Esophagus muscularis mucosa (tissue), 4 donors: ENCODE measurements at places on chromosomes 1 and 21. TPM values are rescaled to one million over a fixed set of nuclear protein-coding genes. Genes with fewer than 3 reads are reported as not detected.
A peak's percentile ranks its signal among the peaks of the same experiment; 100 is the strongest.

The MX2 gene
- total RNA-seq: 7.3 TPM

GRCh38 chr21:31943561-31943960, 70.7 kb downstream of the HUNK start:
- peaks cover 14% of the 10 kb centered on the region for H3K4me1 ChIP-seq
- no peaks in the 10 kb centered on the region for H3K36me3 ChIP-seq
- DNase-seq: no peak
- no peak overlapping the region for H3K4me3 ChIP-seq
- H3K27me3 ChIP-seq: no peaks in the 10 kb centered on the region
- no peak overlapping the region for H3K27ac ChIP-seq

DNA sequence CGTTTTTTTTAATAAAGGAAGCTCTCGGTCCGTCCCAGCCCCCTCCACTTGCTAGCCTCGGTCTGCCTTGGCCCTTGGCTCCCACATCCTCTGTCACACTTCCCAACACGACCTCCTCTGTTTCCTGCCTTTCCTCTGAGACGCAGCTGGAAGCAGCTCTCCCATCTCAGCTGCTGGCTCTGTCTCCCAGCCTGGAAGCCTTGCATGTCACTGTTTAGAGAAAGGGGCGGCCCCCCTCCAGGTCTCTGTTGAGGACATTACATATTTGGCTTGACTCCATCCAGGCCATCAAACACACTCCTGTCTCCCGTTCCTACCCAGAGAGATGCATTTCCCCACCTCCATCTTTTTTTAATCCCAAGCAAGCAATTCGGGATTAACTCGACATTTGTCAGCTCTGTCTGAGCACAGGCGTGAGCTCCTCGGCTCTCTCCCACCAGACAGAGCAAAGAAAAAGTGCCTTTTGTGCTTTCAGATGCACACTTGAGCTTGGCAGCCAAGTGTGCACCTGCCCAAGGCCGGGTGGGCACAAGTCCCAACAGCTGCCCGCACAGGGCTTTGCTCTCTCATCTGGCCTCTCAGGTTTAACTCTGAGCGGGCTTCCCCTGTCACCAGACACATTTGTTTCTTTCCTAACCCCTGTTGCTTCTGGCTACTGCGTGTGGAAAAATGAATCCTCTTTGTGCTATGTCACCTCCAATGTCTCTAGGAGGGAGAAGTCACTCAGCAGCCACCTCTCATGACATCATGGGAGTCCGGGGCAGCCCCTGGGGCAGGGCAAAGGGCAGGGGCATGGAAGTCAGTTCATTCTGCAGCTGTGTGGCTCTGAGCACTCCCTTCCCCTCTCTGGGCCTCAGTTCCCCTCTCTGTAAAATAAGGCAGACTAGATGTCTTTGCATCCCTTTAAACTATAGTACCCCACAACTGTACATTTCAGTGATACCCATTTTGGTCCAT, 108.3 kb downstream of the KCND3 start:
- no peak for DNase-seq
- H3K4me1 ChIP-seq: peaks cover 74% of the 10 kb centered on the region
- H3K27me3 ChIP-seq: no peaks in the 10 kb centered on the region

DNA sequence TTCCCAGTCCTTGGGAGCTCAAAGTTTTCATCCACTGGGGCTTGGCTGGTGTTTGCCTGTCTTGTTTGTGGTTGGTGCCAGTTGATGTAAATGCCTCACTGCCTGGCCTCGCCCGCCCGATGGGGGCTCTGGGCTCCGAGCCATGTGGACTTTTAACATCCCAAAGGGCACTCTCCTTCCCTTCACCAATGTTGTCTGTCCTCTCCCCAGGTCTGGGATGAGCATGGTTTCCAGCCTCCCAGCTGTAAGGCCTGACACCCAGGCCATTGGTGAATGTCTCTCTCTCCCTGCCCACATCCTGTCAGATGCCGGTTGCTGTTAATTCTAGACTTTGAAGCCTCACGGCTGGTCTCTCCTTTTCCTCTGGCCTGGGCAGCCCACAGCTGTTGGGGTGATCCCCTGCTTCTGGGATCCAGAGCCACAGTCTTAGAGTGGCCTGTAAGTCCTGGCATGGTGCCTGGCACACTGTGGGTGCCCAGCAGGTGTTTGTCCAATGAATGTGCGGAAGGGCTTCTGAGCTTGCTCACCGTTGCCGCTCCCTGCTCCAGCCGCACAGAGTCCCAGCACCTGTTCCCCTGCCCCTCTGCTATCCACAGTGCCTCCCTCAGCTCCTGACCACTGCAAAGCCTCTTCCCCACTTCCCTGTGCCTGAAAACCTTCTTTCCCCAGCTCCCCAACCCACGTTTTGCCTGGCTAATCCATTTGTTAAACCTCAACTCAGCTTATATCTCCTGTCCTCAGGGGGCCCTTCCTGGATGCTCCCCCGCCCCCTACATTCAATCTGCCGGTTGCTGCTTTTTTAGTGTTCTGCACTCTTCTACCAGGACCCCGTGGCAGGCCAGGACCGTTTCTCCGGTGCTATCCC, 3.3 kb upstream of the C1orf174 start:
- H3K4me3 ChIP-seq: no peak overlapping the region
- DNase-seq: no peak
- peaks cover 14% of the 10 kb centered on the region for H3K4me1 ChIP-seq
- H3K27me3 ChIP-seq: no peaks in the 10 kb centered on the region
- no peaks in the 10 kb centered on the region for H3K36me3 ChIP-seq

DNA sequence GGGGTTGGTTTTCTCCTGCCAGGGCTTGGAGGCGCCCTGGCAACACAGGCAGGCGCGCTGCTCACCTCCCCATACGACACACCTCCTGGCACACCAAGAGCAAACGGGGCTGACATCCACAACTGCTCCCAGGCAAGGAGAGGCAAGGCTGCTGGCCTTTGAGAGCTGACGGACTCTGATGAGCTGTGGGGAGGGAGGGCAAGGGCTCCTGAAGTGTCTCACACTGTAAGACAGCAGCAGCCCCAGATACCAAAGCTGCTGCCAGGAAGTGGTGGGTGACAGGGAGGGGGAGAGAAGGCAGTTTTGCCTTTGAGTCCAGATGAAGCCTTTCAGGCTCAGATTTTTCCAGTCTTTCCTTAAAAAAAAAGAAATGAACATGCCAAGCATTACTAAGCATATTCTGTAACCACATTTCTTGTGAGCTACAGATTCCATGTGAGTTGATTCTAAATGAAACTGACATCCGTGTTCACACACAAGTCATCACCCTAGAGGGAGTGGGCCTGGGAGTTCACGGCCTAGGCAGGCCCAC, 24.3 kb downstream of the PGBD5 start:
- H3K4me3 ChIP-seq: no peak overlapping the region
- no peak for DNase-seq
- no peaks in the 10 kb centered on the region for H3K36me3 ChIP-seq

DNA sequence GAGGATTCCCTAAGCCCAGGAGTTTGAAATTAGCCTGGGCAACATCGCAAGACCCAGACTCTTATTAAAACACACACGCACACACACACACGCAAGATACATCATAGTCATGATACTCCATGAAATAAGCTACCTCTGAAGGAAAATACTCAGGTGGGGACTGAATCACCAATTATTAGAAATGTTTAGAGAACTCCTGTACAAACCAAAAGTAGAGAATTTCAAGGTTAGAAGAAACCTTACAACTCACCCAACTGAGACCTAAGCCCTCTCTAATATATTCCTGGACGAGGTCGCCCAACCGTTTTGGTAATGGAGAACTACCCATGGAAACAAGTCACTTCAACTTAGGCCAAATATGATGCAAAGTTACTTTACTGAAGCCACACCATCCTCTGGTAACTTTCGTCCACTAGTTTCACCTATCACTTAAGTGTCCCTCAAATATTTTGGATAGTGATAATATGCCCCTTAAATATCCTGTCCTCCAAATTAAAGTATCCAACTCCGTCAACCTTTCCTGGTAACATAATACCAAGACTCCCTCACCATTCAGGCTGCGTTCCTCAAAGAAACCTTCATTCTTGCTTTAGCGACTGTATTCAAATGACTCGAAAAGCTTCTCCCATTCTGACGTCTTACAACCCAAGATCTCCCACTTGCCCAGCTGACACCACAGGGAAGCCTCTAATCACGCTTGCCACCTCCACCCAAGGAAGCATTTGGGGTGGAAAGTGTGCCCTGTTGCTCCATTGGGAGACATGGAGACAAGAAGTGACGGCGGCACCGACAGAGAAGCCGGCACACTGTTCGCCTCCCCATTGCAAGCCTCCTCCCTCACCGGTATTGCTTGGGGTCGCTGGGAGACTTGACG, 856 bp downstream of the NRDC start:
- H3K4me1 ChIP-seq: peaks cover 56% of the 10 kb centered on the region
- H3K36me3 ChIP-seq: no peaks in the 10 kb centered on the region
- no peaks in the 10 kb centered on the region for H3K27me3 ChIP-seq
- H3K27ac ChIP-seq: peak overlapping the region; percentile 99
